ENCODE measurements at places on chromosomes 7 and 10. TPM values are rescaled to one million over a fixed set of nuclear protein-coding genes. Genes with fewer than 3 reads are reported as not detected.
A peak's percentile ranks its signal among the peaks of the same experiment; 100 is the strongest.

DNA sequence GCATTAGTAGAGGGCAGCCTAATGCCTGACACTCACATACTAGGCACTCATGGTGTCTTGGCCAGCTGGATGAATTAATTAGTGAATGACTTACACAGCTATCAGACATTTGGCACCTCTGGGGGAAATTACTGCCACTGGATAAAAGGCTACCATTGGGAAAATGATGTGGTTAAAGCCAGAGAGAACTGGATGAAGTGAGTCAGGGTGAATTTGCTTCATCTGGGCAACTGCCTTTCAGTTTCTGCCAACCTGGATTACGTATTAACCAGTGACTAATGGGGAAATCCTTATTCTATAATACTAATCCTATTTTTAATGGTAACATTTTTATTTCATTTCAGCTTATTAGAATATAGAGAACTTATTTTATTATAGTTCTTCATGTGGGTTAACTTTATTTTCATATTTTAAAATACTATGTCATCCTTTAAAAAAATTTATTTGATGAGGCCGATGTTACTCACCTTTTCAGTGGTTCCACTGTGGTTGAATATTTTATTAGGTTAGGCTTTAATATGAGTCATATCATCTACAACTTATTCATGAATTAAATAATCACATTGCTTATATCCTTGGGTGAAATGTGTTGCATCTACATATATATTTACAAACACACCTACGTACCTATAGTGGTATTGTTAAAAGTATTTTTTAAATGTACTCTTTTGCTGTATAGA is 85.6 kb upstream of the CAPZA2 start:
- no peak overlapping the region for H3K27ac ChIP-seq
- H3K36me3 ChIP-seq = no peaks in the 10 kb centered on the region
- DNase-seq = peak; percentile 5

DNA sequence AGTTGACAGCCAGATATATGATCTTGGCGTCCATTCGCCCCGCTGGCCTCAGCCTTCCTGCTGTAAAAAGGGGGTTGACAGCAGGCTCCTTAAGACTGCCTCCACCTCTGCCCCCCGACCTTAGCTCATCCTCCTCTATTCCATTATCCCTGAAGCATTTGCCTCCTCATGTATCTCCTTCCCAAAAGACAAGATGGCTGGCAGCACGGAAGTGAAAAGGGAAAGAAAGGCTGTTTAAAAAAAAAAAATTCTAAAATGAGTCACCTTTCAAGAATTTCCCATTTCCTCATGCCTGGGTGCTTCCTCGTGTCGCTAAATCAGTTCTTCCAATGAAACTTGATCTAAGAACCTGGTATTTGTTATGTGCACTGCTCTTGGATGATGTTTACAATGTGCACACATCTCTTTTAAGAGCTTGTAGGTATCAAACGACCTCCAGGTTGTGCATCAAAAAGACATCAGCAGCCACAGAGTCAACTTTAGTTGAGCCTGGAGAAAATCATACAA is 1.7 kb downstream of the SCRN1 start:
- DNase-seq = no peak
- H3K27ac ChIP-seq = peak overlapping the region; percentile 86
- peaks cover 23% of the 10 kb centered on the region for H3K27me3 ChIP-seq

- DNase-seq = no peak
- no peak overlapping the region for H3K4me3 ChIP-seq
- no peaks in the 10 kb centered on the region for H3K27me3 ChIP-seq
- H3K4me1 ChIP-seq = no peaks in the 10 kb centered on the region
- no peak overlapping the region for H3K27ac ChIP-seq
Observed at GRCh38 chr7:107597582-107597916, 17.5 kb downstream of the BCAP29 start.

DNA sequence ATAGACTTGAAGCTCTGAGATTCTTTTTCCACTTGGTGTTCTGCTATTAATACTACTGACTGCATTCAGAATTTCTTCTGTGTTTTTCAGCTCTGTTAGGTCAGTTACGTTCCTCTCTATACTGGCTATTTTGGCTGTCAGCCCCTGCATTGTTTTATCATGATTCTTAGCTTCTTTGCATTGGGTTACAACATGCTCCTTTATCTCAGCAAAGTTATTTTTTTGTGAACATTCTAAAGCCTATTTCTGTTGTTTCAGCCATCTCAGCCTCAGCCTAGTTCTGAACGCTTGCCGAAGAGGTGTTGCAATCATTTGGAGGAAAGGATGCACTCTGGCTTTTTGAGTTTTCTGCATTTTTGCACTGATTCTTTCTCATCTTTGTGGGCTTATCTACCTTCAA is 201.5 kb upstream of the GNAI1 start:
- H3K27me3 ChIP-seq = no peaks in the 10 kb centered on the region
- H3K4me3 ChIP-seq = no peak overlapping the region
- peaks cover 2% of the 10 kb centered on the region for H3K4me1 ChIP-seq
- no peak for DNase-seq
- no peaks in the 10 kb centered on the region for H3K36me3 ChIP-seq
- H3K27ac ChIP-seq = no peak overlapping the region

- H3K4me1 ChIP-seq = peaks cover 3% of the 10 kb centered on the region
- H3K27me3 ChIP-seq = no peaks in the 10 kb centered on the region
- no peak overlapping the region for H3K27ac ChIP-seq
- peaks cover 42% of the 10 kb centered on the region for H3K36me3 ChIP-seq
Observed at GRCh38 chr10:129511086-129511485, 44.0 kb downstream of the MGMT start.

DNA sequence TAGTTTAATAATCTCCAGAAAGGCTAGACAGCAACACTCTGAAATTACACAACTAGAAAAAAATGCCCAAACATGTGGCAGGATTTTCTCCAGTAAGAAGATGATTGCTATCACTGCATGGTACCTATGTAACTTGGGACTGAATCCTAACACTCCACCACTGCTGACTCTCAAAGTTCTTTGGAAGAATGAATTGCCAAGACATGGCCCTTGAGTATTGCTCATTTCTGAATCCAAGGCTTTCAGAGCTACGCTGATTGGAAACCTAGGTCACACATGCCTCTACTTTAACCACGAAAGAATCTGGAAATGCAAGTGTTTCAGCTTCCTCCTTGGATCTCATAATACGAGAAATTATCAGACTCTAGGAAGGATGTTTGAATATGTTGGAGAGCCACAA is 167.5 kb upstream of the CELF2 start:
- no peak overlapping the region for H3K27ac ChIP-seq
- H3K27me3 ChIP-seq = peaks cover 18% of the 10 kb centered on the region
- no peak overlapping the region for H3K4me3 ChIP-seq

DNA sequence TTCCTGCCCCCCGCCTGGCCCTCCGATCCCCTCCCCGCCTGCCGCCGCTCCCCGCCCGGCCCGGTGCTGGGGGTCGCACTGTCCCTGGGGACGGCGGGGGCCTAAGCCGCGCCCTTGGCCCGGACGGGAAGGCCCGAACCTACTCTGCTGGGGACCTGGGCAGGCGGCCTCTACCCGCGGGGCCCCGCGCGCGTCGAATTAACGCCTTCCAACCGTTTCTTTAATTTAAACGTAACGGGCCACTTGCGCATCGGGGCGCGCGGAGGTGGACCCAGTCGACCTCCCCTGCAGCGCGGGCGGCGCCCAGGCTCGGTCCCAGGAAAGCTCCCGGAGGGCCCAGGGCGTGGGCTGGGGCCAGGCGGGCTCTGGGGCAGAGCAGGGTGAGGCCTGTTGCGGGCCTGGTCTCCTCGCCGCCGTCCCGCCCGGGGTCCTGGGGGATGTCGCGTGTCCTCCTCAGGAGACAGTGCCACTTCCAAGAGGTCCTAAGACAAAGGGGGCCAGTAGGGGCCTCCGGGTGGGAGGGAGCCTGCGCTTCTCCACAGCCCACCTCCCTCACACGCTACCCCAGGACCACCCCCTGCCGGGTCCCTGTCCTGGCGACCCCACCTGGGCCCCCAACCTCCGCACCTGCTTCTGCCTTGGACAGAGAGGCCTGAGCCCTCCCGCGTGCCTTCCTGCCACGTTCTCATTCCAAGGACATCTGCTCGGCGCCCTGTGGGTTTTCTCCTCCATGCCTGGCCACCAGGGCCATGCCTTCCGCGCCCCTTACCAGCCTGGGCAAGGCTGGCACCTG is 658 bp upstream of the PTPRN2 start:
- peaks cover 6% of the 10 kb centered on the region for H3K4me1 ChIP-seq
- H3K27ac ChIP-seq = no peak overlapping the region
- H3K4me3 ChIP-seq = no peak overlapping the region
- no peak for DNase-seq

DNA sequence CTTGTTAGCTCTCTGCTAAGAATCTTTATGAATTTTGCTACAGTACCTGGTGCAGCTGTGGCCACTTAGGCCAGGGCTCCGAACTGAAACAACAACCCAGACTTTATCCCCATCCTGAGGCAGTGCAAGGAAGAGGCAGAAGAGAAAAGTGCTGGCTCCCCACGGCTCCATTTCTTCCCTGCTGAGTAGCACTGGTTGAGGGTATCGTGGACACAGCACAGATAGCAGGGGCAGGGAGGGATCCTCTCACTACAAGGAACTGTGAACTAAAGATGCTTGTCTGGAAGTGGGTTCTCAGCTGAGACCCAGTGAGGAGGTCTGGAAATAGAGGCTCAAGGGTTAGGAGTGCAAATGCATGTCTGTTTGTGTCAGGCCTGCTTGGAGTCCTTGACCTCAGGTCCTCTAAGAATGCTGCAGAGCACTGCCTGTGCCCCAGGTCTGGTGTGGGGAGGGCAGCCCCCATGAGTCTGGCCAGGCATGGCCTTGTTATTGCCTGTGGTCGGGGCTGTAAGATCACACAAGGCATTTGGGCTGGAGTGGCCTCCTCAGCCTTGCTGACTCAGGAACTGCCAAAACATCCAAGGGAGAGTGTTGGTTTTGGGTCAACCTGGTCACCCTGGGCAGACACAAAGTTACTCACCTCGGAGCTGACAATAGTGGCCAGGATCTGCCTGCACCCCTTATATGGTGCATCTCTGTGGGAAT is 58.1 kb downstream of the DMBT1 start:
- H3K27ac ChIP-seq = no peak overlapping the region
- H3K4me3 ChIP-seq = no peak overlapping the region
- H3K27me3 ChIP-seq = peaks cover 2% of the 10 kb centered on the region
- no peaks in the 10 kb centered on the region for H3K36me3 ChIP-seq
- no peaks in the 10 kb centered on the region for H3K4me1 ChIP-seq
- no peak for DNase-seq

GRCh38 chr7:156578978-156579430 is 61.6 kb upstream of the RNF32 start:
- peaks cover 8% of the 10 kb centered on the region for H3K27me3 ChIP-seq
- H3K4me3 ChIP-seq = no peak overlapping the region
- H3K27ac ChIP-seq = no peak overlapping the region
- H3K4me1 ChIP-seq = no peaks in the 10 kb centered on the region
- DNase-seq = no peak
- no peaks in the 10 kb centered on the region for H3K36me3 ChIP-seq

DNA sequence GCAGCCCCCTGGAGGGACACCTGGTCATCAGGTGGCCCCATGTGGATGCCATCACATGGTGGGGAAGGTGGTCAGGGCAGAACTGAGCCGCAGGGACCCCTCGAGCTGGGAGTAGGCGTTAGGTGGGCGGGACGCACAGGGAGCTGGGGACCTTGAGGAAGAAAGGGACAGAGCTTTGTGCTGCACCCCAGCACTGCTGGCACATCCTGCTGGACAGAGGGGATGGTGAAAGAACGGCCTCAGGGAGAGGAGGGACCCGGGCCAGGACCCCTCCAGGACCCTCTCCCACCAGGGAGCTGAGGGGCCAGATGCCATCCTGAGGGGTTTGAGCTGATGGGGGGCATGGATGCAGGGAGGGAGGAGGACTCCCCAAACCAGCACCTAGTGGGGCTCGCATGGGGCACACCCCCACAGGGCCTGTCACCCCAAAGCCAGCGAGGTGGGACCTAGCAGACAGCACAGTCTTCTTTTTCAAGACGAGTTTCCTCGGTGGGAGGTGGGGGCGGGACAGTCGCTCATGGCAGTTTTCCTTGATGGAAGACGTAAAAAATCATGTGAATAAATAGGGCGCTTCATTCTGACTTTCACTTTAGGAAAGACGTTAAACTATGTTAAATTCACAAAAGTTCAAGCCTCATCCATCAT is 43.3 kb downstream of the STK32C start:
- peaks cover 22% of the 10 kb centered on the region for H3K4me1 ChIP-seq
- H3K4me3 ChIP-seq = no peak overlapping the region
- no peaks in the 10 kb centered on the region for H3K27me3 ChIP-seq
- DNase-seq = no peak
- H3K36me3 ChIP-seq = no peaks in the 10 kb centered on the region

DNA sequence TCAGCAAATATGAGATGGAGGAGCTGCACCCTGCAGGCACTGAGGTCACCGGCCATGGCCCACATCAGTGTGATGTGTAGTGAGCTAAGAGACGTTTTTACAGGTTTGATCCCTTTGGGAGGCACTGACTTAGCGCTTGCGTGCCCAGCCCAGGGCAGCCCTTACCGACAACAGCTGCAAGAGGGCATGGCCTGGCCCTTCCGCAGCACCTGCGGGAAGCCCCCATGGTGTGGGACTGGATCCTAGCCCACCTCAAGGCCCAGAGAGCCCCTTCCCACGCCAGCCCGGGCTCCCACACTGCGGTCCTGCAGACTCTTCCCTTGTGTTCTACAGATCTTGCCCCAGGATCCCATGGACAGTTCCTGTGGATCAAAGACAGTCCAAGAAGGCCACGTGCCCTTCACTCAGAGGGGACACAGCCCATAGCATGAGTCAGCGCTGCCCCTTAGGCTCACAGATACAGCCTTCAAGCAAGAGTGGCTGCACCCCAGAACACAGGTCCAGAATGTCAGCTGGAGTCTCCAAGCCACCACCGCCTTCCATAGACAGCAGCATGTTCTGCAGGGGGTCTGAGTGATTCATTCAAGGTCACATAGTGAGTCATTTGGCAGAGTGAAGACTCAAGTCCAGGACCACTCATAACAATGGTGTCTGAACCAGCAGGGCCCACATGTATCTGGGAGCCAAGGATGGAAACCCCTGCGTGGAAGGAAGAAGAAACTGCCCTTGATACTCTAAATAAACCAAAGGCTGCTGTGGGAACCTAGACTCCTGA is 25.4 kb downstream of the TLL2 start:
- H3K27ac ChIP-seq = no peak overlapping the region
- H3K27me3 ChIP-seq = peaks cover 4% of the 10 kb centered on the region
- H3K36me3 ChIP-seq = no peaks in the 10 kb centered on the region
- H3K4me1 ChIP-seq = no peaks in the 10 kb centered on the region
- no peak for DNase-seq

GRCh38 chr10:118977835-118978234 is 51.7 kb upstream of the NANOS1 start:
- DNase-seq = no peak
- peaks cover 8% of the 10 kb centered on the region for H3K27me3 ChIP-seq
- H3K36me3 ChIP-seq = no peaks in the 10 kb centered on the region

- H3K4me1 ChIP-seq = peaks cover 15% of the 10 kb centered on the region
- H3K27me3 ChIP-seq = no peaks in the 10 kb centered on the region
- H3K4me3 ChIP-seq = no peak overlapping the region
- no peak overlapping the region for H3K27ac ChIP-seq
- H3K36me3 ChIP-seq = peaks cover 69% of the 10 kb centered on the region
Observed at GRCh38 chr10:42623929-42624328, 14.4 kb downstream of the ZNF33B start.

The MUC3A gene
- not detected for total RNA-seq

The BTBD16 gene
- total RNA-seq = not detected

The BAIAP2L1 gene
- 1.7 TPM for total RNA-seq

The GPR141 gene
- total RNA-seq = not detected

The ABCB4 gene
- 0.14 TPM for total RNA-seq

Measured in activated CD8-positive, alpha-beta T cell treated with anti-CD3 and anti-CD28 coated beads for 36 hours (primary cell).